ENCODE measurements at places on chromosomes 1 and 21. TPM values are rescaled to one million over a fixed set of nuclear protein-coding genes. Genes with fewer than 3 reads are reported as not detected.

Gene ZBTB48
- total RNA-seq, result 106 TPM

Gene DNAJB4
- 20.1 TPM for total RNA-seq

Gene C1orf210
- total RNA-seq, result not detected

Gene MIXL1
- total RNA-seq, result not detected

Gene ATP5PB
- 24.7 TPM for total RNA-seq

Gene FGR
- total RNA-seq, result 10.4 TPM

Gene SEMA6C
- 31.8 TPM for total RNA-seq

Gene LIPI
- not detected for total RNA-seq

Gene PHC2
- total RNA-seq, result 222 TPM

Gene NBPF4
- total RNA-seq, result not detected

Gene ANKRD65
- total RNA-seq, result 12.5 TPM

Gene FAM167B
- total RNA-seq, result 26.1 TPM

Gene LIN28A
- total RNA-seq, result not detected

Gene NLRP3
- total RNA-seq, result 0.11 TPM

Gene TCHH
- total RNA-seq, result not detected

Gene TCHHL1
- not detected for total RNA-seq

Gene LMX1A
- 1.7 TPM for total RNA-seq

Gene MOV10
- total RNA-seq, result 69.5 TPM

Gene LYPD8
- not detected for total RNA-seq

Gene WNT3A
- not detected for total RNA-seq

Gene RPS27
- 707 TPM for total RNA-seq

Gene ITLN1
- 2.2 TPM for total RNA-seq

Gene LCE7A
- not detected for total RNA-seq

Gene CR1L
- total RNA-seq, result not detected

Gene GJA8
- total RNA-seq, result not detected

Gene TDRD5
- total RNA-seq, result not detected

Gene BACH1
- total RNA-seq, result 12.7 TPM

Gene F13B
- not detected for total RNA-seq

Gene PRELP
- 142 TPM for total RNA-seq

Gene FLG
- not detected for total RNA-seq

Gene PRAMEF8
- not detected for total RNA-seq

Gene FCRLA
- not detected for total RNA-seq

Gene TAL1
- total RNA-seq, result 13.9 TPM

Gene DNAJC28
- 1.5 TPM for total RNA-seq

Gene FCGR1A
- 28.0 TPM for total RNA-seq

Gene CD1B
- not detected for total RNA-seq

Gene SLC9C2
- total RNA-seq, result not detected

Gene AADACL3
- not detected for total RNA-seq

Gene MXRA8
- total RNA-seq, result 345 TPM

Gene GJA4
- total RNA-seq, result 190 TPM
